ENCODE measurements at places on chromosomes 7 and 10. TPM values are rescaled to one million over a fixed set of nuclear protein-coding genes. Genes with fewer than 3 reads are reported as not detected.

- DNase-seq: no peak
- H3K27ac ChIP-seq: no peak overlapping the region
- no peaks in the 10 kb centered on the region for H3K27me3 ChIP-seq
- no peaks in the 10 kb centered on the region for H3K4me1 ChIP-seq
- H3K4me3 ChIP-seq: no peak overlapping the region
- H3K36me3 ChIP-seq: no peaks in the 10 kb centered on the region
Measured at GRCh38 chr7:104643587-104644217, 315.3 kb downstream of the LHFPL3 start.

- no peak overlapping the region for H3K27ac ChIP-seq
- no peak overlapping the region for H3K4me3 ChIP-seq
- H3K4me1 ChIP-seq: no peaks in the 10 kb centered on the region
- DNase-seq: no peak
- no peaks in the 10 kb centered on the region for H3K36me3 ChIP-seq
Measured at GRCh38 chr10:107442035-107442505, 277.6 kb upstream of the SORCS1 start.

GRCh38 chr7:76008156-76008687, 13.8 kb upstream of the TMEM120A start:
- H3K27ac ChIP-seq: peak overlapping the region; percentile 3
- H3K27me3 ChIP-seq: peaks cover 9% of the 10 kb centered on the region
- DNase-seq: peak; percentile 55
- H3K4me3 ChIP-seq: no peak overlapping the region

DNA sequence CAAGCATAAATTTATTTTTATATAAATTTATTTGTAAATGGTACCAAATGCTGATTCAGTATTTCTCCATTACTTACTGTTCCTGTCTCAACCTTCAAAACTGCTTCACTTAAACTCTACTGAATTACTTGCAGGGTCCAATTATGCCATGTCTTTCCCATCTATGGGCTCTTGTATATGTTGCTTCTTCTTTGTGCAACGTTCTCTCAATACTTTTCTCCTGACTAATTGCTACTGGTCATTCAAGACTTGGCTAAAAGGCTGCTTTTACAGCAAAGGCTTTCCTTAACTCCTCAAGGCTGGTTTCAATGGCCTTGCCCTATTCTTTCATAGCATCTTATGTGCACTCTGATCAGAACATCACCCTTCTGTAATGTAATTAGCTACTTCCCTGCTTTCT, 67.9 kb downstream of the RNLS start:
- no peak overlapping the region for H3K4me3 ChIP-seq
- no peaks in the 10 kb centered on the region for H3K4me1 ChIP-seq
- H3K27me3 ChIP-seq: peaks cover under 1% of the 10 kb centered on the region
- no peaks in the 10 kb centered on the region for H3K36me3 ChIP-seq
- no peak overlapping the region for H3K27ac ChIP-seq
- no peak for DNase-seq

- no peak overlapping the region for H3K4me3 ChIP-seq
- H3K27me3 ChIP-seq: peaks cover 6% of the 10 kb centered on the region
- H3K27ac ChIP-seq: no peak overlapping the region
- DNase-seq: no peak
- no peaks in the 10 kb centered on the region for H3K36me3 ChIP-seq
Measured at GRCh38 chr7:127551941-127552340, 33.5 kb downstream of the GCC1 start.

OR6B1 gene
- total RNA-seq: not detected

ZNF804B gene
- not detected for total RNA-seq

CYP2E1 gene
- total RNA-seq: not detected

DNA sequence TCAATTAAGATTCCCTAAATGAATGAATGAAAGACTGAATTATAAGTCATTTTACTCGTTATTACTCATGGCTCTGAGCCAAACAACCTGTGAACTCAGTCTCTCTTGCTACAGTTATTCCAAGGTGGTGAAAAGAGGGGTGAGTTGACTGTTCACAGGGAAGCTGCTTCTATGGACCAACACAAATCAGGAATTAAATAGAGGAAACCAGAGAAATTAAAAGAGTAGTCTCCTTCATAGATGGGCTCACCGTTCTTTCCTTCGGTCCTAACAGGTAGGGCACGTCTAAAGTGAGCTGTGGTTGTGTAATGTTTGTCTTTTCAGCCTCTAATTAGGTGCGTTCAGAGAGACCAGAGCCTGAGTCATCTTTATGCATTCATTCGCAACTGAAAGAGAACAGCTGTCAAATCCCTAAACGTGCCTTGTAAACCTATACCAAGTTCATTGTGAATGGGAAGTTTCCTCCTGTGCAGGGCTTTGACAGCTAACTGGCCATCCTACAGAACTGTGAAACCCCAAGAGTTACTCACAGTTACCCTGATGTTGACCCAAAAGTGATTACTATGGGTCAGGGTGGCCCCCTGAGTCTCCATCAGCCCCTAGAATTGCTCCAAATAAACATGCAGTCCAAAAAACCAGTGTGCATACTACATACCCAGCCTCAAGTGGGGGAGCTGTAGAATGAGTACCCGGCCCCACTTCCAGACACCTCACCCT, 18.2 kb upstream of the C10orf53 start:
- H3K27me3 ChIP-seq: peaks cover 6% of the 10 kb centered on the region
- H3K4me1 ChIP-seq: no peaks in the 10 kb centered on the region
- no peak overlapping the region for H3K4me3 ChIP-seq
- DNase-seq: no peak

DNA sequence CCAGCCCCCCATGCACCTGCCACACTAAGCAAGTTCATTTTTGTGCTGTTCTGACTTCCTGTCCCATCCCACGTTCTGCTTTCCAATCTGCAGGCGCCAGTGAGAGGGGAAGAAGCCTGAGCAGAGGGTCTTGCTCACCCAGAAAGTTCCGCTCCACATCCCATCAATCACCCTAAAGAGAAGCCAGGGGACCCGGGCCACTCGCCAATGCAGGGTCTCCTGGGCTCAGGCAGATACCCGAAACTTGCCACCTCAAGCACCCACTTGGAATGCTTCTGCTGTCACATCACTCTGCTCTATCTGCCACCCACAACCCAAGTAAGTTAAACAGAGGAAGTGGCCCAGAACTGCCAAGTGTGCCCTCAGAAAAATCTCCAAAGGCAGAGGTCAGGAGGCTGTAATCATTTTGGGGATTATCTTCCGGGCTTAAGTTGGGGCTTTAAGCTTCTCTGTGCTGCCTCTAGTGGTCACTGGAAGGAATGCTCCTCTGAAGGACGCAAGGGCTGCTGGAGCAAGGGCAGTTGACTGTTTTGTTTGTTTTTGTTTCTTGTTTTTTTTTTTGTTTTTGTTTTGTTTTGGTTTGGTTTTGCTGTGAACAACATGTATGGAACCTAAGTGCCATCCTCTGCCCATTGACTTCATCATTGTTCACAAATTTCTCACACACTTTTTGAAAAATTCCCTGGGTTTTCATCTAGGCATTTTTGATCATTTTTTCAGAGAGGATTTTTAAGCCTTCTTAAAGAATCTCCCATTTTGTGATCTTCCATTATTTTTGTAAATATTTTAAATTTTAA, 25.5 kb downstream of the PRR15 start:
- H3K36me3 ChIP-seq: no peaks in the 10 kb centered on the region
- peaks cover 8% of the 10 kb centered on the region for H3K4me1 ChIP-seq
- no peak overlapping the region for H3K27ac ChIP-seq

DNA sequence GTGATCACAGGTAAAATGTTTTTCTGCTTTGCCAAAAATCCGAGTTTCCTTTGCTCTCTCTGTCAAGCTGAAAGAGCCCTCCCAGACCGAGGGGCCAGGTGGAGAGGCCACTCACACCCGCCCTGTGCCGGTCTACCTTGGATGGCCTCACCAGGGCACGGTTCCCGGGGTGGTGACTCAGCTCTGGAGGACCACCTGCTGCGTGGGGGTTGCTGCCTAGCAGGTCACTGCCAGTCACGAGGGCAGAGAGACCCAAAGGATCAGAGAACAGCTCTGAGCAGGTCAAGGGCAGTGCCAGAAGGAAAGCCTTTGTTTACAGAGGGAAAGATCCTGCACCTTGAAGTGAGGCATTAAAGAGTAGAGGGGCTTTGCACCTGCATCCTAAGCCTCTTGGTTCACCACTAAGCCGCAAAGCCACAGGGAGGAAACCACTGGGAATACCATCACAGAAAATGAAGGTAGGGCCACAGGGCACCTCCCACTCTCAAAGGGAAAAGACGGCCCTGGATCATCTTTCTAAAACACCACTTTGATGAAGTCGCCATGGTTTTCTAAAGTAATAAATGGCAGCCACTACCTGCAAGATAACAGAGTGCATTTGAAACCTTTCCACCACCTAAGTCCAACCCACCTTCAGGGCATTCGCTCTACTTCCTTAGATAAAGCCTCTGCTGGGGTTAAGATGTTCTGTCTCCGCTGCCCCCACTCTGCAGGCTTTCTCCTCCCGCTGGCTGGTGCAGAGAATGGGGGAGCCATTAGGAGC, 160.3 kb upstream of the KLF14 start:
- peak overlapping the region; percentile 74 for H3K27ac ChIP-seq
- H3K27me3 ChIP-seq: no peaks in the 10 kb centered on the region
- H3K4me1 ChIP-seq: peaks cover 57% of the 10 kb centered on the region
- H3K4me3 ChIP-seq: no peak overlapping the region
- peaks cover 68% of the 10 kb centered on the region for H3K36me3 ChIP-seq

DNA sequence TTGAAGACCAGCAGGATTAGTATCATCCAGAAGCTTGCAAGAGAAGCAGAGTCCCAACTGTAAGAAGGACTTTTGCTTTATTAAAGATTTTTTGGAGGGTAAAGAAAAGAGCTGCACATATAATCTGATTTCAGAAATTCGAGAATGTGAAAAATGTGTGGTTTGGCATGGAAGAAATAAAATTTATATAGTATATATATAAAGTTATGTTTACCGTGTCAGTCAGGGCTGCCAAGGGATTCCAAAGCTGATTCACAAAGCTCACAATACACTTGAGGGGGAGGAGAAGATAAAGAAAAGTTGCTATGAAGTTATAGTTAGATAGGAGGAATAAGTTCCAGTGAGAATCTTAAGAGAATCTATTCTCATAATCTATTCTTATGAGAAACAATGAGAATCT, 231.8 kb upstream of the CACNA2D1 start:
- H3K4me1 ChIP-seq: peaks cover 34% of the 10 kb centered on the region
- H3K4me3 ChIP-seq: no peak overlapping the region
- no peak overlapping the region for H3K27ac ChIP-seq
- H3K27me3 ChIP-seq: no peaks in the 10 kb centered on the region
- peaks cover 18% of the 10 kb centered on the region for H3K36me3 ChIP-seq

DNA sequence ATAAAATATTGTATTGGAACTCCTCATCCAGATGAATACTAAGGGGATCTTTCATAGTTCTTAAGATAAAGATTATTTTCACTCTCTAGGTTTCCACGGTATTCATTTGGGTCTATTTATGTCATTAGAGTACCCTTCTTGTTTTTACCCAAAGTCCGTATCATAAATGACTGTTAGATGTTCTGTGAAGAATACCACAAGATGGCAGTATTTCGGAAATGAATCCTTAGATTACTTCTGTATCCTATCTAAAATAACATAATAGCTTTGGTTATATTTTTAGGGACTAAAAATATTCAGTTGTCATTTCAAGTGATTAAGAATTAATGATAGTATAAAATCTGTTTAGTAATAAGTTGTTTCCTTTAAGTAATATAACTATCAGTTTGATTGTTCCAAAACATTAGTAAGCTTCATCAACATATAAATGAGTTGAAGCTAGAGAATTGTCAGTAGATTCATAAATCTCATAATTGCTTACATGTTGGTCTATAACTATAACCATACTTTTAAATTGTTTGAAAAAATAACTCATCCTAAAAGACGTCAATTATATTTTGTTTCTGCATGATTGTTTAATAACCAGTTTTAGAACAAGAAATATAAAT, 337.5 kb upstream of the KCND2 start:
- no peak overlapping the region for H3K27ac ChIP-seq
- DNase-seq: no peak
- H3K4me1 ChIP-seq: no peaks in the 10 kb centered on the region
- no peaks in the 10 kb centered on the region for H3K36me3 ChIP-seq

DNA sequence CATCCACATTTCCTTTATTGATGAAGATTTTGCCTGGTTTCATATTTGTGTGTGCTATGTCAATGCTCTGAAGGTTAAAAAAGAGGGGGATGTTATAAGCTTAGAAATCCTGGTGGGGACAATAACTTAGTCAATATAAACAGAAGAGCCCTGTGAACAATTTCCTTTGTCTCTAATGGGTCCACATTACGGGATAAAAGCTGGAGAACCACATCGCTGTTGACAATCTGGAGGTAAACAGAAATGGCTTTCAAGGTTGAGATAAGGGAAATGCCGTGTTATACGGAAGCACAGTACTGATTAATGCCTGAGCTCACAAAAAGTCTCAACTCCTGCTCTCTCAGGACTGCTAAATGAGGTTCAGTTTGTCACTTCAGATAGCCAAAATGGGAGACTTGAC, 16.8 kb downstream of the ASAH2 start:
- H3K36me3 ChIP-seq: no peaks in the 10 kb centered on the region
- H3K27me3 ChIP-seq: peaks cover 41% of the 10 kb centered on the region

GRCh38 chr10:114908896-114909295, 29.1 kb upstream of the TRUB1 start:
- no peaks in the 10 kb centered on the region for H3K4me1 ChIP-seq
- H3K36me3 ChIP-seq: no peaks in the 10 kb centered on the region
- no peak for DNase-seq
- H3K27ac ChIP-seq: no peak overlapping the region
- H3K4me3 ChIP-seq: no peak overlapping the region

TUBGCP2 gene
- total RNA-seq: 53.5 TPM

GRCh38 chr7:142885311-142886230, at the start of gene TRPV6:
TRPV6 (minus strand) TSS chr7:142885745.
- no peak within 1 kb of the TSS for H3K27ac ChIP-seq
- no peaks in the 10 kb centered on the region for H3K4me1 ChIP-seq
- H3K36me3 ChIP-seq: no peaks in the 10 kb centered on the region
- H3K4me3 ChIP-seq: no peak within 1 kb of the TSS
- H3K27me3 ChIP-seq: no peaks in the 10 kb centered on the region
- DNase-seq: no peak

DNA sequence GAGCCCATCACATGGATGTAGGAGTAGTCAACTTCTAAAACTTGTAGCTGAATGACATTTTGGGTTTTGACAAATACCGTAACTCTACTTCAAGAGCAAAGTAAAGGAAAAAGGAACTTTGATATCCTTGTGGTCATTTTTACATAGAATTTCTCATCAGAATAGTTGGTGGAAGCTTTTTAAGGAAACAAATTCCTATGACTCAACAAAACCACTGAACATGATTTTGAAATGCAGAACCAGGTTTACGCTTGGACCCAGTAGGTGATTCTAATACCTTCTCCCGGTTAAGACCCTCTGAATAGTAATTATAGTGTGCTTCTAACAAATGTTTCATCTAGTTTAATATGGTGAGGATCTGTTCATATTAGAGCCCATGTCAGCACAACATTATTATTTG, 307.8 kb downstream of the GPR37 start:
- H3K4me1 ChIP-seq: no peaks in the 10 kb centered on the region
- H3K4me3 ChIP-seq: no peak overlapping the region
- no peak for DNase-seq
- H3K27me3 ChIP-seq: no peaks in the 10 kb centered on the region

GRCh38 chr7:55523366-55523765, 48.9 kb downstream of the VOPP1 start:
- H3K27me3 ChIP-seq: no peaks in the 10 kb centered on the region
- no peak overlapping the region for H3K4me3 ChIP-seq
- peaks cover 12% of the 10 kb centered on the region for H3K4me1 ChIP-seq
- DNase-seq: no peak

- no peaks in the 10 kb centered on the region for H3K4me1 ChIP-seq
- no peaks in the 10 kb centered on the region for H3K27me3 ChIP-seq
- DNase-seq: no peak
Measured at GRCh38 chr10:112713411-112713810, 236.6 kb upstream of the TCF7L2 start.

TRAPPC14 gene
- 42.7 TPM for total RNA-seq

MORN4 gene
- 1.1 TPM for total RNA-seq

CPVL gene
- total RNA-seq: not detected

Measured in activated CD8-positive, alpha-beta T cell treated with anti-CD3 and anti-CD28 coated beads, Interleukin-2, amount 10 ng/mL, durations not matched to agents 7 days and 5 days (primary cell).